Head of caudate nucleus (tissue), 42 donors: ENCODE measurements at places on chromosomes 2 and 18.

DNA sequence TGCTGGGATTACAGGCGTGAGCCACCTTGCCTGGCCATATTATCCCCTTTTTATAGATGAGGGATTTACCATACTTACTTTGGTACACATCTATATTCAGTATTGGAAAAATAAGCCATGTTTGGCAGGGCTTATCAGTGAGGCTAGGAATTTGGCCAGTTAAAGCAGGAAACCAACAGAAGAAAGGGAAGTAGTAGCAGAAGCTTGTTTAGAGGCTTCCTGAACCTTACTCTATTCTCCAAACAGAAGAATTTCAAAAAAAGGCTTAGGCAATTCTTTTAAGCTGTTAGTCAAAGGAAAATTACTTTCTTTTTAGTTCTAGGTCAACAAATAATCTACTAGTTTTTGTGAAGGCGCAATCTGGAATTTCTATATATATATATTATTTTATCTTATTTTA, 3.2 kb upstream of the GLS start:
- DNase-seq, result no peak

- DNase-seq, result no peak
Measured at GRCh38 chr2:44560941-44561340, 199.2 kb downstream of the CAMKMT start.

GRCh38 chr2:140185076-140185475, 1404.9 kb upstream of the NXPH2 start:
- DNase-seq, result no peak

- no peak for DNase-seq
Measured at GRCh38 chr18:63302636-63303405, 16.7 kb downstream of the BCL2 start.

DNA sequence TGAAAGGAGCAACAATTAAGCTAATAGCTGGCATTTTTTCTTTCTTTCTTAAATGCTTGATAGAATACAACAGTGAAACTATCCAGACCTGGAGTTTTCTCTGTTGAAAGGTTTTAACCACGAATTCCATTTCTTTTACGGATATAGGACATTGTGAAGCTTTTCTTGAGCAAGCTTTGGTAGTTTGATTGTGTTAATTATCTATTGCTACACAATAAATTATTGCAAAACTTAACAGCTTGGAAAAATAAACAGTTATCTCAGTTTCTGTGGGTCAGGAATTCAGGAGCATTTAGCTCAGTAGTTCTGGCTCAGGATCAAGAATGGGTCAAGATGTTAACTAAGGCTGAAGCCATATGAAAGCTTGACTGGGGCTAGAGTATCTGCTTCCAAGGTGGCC, 11.7 kb downstream of the PHOSPHO2 start:
- no peak for DNase-seq

DNA sequence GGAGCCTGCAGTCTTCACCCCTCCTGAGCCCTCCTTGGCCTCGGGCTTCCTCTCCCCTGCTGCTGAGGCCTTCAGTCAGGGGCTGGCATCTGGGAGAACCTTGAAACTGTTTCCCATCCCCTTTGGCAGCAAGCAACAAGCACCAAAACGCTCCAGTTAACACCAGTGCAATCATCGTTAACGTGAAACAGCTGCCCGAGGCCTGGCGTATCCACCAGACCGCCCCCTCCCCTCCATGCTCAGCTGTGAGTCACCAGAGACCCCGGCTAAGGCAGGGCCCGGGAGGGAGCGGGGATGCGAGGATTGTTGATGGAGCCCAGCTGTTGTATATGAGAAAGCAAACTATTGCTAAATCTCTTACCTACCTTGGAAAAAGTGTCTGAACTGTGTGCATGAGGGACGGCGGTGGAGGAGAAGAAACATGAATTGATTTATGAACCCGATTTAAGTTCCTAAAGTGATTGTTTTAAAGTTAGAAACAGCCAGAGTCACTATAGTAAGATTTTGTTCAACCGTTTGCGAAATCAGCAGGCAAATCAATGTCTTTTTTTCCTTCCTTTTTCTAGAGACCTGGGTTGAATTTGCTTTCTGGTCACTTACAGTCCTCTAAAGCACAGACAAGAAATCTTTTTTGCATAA, 5.2 kb downstream of the ZFP36L2 start:
- no peak for DNase-seq

DNA sequence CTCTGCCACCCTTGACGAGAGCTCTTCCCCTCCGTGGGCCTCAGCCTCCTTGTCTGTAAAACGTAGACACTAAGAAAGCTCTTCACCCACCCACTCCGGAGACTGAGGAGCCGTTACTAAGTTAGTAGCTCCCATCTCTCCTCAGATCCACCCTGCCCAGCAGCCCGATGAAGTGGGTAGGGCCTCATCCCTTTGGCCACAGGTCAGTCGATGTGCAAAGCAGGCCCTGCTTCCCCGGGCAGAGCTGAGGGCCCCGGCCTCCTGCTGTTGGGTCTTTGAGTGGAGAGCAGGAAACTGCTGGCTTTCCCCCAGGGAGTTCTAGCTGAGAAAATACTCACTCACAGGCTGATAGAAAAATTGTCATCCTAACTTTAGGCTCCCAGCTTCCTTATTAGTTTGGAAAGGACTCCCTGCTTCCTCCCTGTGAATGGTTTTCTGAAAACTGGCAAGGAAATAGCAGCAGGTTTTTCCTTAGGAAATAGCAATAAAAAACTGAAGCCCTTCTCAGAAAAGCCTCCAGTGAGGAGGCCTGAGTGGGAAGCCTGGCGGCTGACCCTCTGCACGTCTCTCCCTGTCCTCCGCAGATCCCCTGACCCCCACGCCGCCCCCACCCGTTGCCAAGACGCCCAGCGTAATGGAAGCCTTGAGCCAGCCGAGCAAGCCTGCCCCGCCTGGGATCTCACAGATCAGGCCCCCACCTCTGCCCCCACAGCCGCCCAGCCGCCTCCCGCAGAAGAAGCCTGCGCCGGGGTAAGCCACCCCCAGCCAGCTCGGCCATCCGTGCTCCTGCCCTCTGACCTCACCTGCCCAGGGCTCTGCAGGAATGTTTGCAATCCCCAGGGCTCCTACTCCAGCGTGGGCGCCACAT, 30.2 kb downstream of the ITGB1BP1 start:
- DNase-seq, result no peak

GRCh38 chr2:26438526-26438925, 36.8 kb downstream of the DRC1 start:
- no peak for DNase-seq

DNA sequence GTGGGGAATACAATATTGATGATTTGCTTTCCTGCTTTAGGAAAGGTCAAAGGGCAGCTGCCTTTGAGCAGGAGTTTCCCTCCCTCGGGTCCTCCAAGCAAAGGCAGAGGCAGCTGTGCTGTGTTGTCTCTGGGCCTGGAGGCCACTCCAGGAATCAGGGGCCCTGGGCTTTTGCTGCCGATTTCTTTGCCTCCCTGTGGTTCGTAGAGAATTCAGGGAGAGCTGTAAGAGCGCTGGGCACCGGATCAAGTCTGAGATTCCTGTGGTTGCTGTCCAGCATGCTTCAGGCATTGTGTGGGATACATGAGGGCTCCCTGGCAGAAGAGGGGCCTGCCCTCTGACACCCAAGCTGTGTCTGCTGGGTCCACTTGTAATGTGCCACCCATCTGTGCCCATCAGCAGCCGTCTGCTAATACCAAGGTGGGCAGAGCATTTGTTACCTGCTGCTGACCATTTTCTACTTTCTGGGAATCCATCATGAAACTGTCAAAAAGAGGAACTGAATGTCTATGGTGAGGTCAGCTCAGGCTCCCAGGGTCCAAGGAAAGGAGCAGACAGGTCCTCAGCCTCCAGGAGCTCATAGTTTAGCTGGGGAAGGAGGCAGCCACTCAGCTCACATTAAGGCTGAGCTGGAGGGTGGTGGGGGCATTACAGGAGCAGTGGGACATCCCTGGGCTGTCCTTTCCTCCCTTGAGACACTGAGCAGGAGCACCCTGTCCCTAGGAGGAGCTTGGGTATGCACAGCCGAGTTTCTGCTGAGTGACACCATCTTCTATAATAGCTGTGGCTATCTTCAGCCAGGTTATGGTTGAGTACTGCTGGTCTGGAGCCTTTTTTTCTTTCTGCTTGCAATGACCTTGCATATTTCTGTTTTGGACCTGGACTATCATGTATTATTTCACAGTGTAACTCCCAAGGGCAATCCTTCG, 68.5 kb downstream of the CTIF start:
- DNase-seq, result no peak

GRCh38 chr2:1600191-1601066, 143.9 kb downstream of the PXDN start:
- no peak for DNase-seq

GRCh38 chr2:26840937-26841610, 6.9 kb upstream of the DPYSL5 start:
- no peak for DNase-seq

DNA sequence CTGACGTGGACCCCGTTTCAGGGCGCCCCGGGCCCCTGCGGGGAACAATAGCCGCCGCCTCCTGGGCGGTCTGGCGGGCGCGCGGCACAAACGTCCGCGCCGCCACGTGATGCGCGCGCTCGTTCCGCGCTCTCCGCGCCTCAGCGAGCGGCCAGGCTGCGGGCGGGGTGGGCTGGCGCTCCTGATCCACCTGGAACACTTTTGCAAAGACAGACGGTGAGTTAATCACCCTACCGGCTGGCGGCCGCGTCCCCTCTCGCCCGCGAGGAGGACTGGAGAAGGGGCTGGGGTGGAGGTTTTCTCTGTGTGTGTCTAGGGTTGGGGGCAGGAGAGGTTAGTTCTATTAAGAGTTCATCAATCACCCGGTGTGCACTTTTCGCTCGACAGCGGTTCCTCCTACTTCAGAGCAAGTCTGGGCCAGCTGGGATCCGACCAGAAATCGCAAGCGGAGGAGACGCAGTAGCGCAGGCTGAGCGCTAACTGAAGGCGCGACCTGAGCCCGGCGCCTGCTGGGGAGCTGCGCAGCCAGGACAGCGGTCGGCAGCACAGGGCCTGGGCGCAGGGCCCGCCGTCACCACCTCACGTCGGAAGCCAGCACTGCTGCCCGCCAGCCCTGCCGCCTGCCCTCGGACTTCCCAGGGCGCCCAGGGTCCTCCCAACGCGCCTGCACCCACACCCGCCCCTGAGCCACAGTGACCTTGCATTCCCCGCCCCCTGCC, 10.3 kb upstream of the HOXD1 start:
- DNase-seq, result no peak

- no peak for DNase-seq
Measured at GRCh38 chr2:234967201-234967869, 15.5 kb downstream of the SH3BP4 start.

- no peak for DNase-seq
Measured at GRCh38 chr18:51241226-51241625, 43.7 kb upstream of the MEX3C start.
